Activated CD8-positive, alpha-beta T cell treated with anti-CD3 and anti-CD28 coated beads, Interleukin-2, amount 10 ng/mL, durations not matched to agents 7 days and 5 days (primary cell): ENCODE measurements at places on chromosomes 11 and 22.
A peak's percentile ranks its signal among the peaks of the same experiment; 100 is the strongest.

- DNase-seq: no peak
Measured at GRCh38 chr22:26234296-26234695, 65.0 kb downstream of the SEZ6L start.

GRCh38 chr22:45218976-45219375, 21.7 kb downstream of the KIAA0930 start:
- no peak for DNase-seq

DNA sequence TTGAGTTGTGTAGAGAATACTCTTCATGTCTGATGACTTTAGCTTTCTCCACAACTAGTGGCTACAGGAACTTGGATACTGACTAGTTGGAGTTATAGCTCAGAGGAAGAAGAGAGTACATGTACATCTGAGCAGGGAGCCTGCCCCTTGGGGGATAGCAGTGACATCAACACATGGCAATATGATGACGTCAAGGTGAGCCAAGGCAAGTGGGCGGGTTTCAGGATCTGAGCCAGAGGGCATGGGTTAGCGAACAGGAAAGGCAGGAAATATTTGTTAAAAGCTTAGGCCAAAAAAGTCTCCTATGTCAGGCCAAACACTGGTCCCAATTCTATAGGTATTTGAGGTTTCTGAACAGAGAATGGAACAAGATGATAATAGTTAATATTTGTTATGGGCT, 42.0 kb upstream of the HORMAD2 start:
- no peak for DNase-seq

DNA sequence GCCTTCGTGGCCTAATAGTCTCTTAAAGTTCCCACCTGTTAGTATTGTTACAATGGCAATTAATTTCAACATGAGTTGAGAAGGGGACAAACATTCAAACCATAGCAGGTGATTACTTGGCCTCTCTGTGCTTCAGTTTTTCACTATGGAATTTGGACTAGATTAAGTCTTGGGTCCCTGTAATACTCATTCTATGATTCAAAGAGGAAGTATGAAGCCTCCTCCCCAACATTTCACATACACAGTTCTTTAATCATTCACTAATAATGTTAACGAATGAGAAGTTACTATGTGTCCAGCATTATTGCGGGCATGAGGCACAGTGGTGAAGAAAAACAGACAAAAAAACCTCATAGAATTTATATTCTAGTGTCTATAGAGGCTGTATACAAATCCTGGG, 19.9 kb upstream of the USP47 start:
- DNase-seq: no peak

- DNase-seq: no peak
Measured at GRCh38 chr11:36791957-36792356, 193.9 kb upstream of the RAG2 start.

DNA sequence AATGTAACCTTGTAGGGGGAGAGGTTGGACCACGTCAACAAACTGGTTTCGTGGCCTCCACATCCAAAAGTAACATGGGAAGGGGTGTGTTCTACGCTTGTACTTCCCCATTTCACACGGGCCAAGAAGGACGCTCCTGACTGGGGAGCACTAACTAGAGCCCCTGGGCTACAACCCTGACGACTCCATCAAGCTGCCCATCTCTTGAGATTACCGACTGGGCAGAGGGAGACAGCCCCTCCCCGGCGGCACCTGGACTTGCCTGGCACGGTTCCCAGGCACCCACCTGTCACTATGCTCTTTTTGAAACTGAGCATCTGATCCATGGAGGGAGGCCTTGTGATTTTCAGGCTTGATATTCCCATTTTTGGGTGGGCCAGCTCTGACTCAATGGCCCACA, 68.5 kb downstream of the SHANK2 start:
- no peak for DNase-seq

DNA sequence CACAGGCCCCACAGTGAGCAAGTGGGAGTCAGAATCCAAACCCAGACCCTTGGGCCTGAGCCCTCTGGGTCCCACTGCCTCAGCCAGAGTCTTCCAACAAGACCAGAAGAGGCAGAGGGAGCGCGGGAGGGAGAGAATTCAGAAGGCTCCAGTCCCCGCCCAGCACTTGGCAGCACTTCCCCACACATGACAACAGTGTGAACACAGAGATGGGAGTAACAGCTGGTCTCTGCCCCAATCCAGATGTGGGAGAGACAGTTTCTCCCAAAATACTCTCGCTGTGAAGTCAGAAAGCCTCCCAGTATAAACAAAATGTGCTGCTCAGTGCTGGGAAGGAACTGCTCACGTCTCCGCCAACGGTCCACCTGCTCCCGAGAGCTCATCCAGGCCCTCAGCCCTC, 219.9 kb downstream of the MN1 start:
- DNase-seq: no peak

GRCh38 chr11:108338750-108339149, 115.9 kb downstream of the ATM start:
- DNase-seq: no peak

DNA sequence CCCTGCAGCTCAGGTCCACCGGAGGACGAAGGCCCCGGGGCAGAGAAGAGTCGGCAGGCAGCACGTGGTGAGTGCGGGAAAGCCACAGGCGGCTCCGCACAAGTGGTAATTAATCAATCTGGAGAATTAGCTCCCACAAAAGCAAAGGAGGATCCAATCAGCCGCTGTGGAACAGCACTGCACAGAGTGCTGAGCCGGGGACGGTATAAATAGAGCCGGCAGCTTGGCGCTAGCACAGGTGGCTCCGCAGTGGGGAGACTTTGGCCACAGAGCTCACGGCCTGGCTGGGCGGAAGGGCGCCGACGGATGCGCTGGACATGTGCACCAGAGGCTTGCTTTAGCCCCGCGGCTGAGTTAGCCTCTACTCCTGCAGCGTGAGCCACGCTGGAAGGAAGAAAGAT, 48.9 kb downstream of the IGSF9B start:
- no peak for DNase-seq

GRCh38 chr22:46453006-46453828, 84.2 kb downstream of the CELSR1 start:
- no peak for DNase-seq

- peak; percentile 11 for DNase-seq
Measured at GRCh38 chr11:3223932-3224381, 5.3 kb upstream of the MRGPRG start.
